ENCODE measurements at places on chromosomes 13 and 19.

DNA sequence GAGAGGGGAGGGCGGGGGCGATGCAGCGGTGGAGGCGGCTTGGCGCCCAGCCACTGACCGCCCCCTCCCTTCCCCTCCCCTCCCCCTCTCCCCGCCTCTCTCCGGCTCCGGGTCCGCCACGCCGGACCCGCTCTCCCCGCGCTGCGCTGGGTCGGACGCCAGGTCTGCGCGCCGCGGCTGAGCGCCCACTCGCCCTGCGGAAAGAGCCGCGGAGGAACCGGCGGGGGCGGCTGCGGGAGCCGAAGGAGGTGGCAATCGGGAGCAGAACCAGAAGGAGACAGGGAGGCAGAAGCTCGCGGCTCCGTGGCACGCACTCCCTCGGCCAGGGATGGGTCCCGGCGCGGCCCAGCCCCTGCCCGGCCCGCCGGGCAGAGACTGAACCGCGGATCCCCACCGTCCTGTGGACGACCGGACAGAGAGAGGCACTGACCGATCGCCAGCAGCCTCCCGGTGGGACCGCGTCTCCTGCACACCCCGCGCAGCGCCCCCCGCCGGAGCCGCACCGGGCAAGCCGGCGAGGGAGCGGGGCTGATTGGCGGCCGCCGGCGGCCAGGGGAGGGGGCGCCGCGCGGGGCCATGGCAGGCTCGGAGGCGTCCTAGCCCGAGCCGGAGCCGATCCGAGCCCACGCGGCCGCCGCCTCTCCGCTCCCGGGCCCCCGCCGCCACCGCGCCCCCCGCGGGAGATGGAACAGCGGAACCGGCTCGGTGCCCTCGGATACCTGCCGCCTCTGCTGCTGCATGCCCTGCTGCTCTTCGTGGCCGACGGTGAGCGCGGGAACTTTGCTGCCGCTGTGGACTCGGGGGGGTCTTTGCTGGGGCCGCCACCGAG is at the start of gene VSTM2B:
VSTM2B (plus strand) TSS at position 94 of the 829 bp plus-strand sequence; CDS start at position 684, 590 bp downstream.
- no peak for DNase-seq

DNA sequence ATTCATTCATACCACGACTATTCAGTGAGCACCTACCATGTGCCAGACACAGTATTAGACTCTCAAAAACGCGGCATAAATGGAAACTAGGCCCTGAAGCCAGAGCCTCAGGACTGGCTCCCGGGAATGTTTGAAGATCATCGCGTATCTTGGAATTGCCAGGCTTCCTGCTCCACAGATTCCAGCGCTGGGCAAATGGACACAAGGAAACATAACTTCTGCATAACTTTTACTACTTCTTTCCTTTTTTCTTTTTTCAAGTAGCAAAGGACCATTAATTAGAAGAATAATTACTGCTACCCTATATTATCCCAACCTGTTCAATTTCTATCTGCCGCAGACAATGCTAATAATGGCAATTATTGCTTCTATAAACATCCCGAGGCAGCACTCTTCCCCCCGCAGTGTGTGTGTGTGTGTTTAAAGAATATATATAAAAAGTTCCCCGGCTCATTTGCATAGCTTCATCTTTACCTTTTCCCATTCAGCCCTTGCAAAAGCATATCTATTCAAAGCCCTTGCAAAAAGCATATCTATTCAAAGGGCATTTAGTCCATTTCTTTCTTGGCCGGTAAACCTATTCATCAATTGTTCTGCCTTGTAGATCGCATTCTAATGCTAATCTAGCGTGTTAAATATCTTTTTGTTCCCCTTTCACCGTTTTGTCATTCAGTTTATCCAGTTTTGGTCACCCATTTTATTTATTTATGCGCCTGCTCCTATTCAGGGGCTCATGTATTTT is 6.1 kb downstream of the SOX21 start:
- DNase-seq = no peak

- no peak for DNase-seq
Observed at GRCh38 chr13:35836446-35836845, 294.7 kb downstream of the DCLK1 start.

DNA sequence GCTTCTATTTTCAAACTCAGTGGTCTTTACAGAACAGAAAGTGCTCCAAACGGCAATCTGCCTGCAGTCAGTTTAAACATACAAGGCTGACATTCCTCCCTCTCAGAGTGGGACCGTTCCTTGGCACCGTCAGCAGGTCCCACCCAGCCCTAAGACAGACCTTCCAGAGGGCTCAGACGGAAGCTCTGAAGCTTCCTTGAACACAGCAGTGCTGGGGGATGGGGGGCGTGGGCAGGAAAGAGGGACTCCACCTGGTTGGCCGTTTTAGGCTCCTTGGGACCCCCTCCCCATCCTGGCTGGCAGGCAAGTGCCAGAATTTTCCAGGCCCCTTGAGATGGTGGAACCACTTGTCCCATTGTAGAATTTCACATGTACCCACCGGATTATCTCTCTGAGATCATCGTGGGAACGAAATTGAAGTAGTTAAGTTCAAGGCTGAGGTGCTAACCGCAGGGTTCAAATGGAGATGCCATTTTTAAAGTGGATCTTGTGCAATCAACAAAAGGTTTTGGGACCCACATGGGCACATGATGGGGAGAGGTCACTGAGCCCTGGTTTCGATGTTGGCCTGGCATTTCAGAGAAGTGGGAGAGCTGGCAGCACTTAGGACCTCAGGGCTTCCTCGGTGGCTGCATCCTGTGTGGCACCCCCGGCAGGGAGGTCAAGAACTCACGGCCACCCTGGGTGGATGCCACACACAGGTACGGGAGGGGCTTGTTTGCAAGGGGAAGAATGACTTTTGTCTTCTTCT is 46.2 kb downstream of the KLF2 start:
- DNase-seq = no peak

DNA sequence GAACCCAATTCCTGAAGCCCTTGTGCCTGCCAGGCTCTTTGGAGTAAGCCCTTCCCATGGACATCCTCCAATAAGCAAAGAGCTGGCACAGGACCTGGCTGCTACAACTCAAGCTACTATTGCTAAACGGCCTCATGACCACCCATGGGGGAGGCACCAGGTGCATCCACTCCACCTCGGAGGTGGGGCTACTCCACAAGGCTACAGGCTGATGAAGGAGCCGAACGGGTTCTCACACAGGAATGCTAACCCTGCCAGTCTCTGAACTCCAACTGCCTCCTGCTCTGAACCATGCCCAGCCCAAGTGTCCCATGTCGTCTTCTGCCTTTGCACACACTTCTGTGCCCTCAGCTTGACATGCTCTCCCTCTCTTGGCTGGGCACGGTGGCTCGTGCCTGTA is 10.0 kb downstream of the SYMPK start:
- no peak for DNase-seq

DNA sequence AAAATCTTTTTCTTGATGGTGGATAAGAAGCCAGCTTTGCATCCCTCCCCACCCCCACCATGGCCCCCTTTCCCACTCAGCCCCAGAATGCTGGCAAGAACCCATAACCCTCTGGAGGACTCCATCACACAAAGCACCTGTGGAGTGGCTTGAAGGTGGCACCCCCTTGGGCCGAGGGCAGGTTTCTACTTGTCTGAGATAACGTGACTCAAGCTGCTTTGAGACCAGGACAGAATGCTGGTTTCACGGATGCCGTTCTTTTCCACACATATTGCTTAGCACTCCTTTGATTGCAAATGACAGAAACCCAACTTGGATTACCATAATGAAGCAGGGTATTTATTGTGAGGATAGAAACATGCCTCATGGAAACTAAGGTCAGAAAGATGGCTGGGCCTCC is 82.2 kb downstream of the LACC1 start:
- DNase-seq = no peak

DNA sequence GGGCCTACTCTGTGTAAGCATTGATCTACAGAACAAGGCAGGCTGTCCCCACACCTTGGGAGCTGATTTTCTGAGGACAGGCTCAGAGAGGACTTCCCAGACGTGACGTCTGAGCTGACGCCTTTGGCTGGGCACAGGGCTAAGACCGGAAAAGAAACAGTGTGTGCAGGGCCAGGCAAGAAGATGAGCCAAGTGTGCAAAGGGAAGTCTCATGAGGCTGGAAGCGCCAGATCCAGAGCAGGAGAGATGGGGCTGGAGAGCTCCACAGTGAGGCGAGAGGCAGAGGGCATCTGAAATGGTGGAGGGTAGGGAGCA is 12.7 kb downstream of the IGLON5 start:
- no peak for DNase-seq

DNA sequence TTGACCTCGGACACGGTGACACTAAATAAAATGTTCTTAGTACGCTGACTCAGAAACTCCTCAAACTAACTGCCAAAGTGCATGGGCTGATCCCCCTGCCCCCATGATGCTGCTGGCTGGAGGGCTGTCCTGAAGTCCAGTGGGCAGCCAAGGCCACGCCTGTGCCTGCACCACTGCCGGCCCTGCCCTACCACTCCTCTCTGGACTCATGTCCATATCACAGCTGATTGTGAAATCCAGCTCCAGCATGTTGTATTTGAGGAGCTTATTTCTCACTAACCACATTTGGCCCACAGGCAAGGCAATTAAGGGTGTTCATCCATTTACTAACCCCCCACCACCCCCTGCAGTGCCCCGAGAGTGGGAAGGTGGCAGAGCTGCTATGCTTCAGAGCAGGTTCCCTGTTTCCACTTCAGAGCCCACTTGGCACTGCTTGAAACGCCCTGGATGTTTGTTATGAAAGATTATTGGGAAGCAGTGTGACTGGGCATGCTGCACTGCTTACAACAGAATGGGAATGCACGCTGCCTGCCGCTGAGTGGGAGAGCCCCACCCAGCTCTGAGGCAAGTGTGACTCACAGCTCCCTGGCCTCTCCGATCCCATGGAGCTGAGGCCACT is 114.0 kb downstream of the UQCRFS1 start:
- no peak for DNase-seq

GRCh38 chr13:95512957-95513356 is 39.6 kb upstream of the CLDN10 start:
- no peak for DNase-seq

DNA sequence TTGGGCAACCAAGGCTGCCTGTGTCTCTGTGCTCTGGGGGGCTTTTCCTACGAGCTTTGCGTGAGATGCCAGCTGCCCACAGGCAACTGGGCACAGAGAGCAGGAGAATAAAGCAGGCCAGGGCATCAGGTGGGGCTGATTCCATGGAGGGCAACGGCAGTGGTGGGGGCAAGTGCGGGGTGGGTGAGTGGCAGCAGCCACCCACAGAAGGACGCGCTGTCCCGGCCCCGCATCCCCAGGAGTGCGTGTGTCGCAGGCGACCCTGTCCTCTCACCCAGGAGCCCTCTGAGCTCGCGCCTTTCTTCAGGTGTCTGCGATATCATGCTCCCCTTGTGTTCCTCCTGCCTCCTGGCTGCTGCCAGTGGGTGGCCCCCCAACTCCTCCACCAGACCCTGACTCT is 67.4 kb downstream of the MCF2L start:
- no peak for DNase-seq

GRCh38 chr13:20301403-20302071 is 69.4 kb upstream of the GJB6 start:
- no peak for DNase-seq

DNA sequence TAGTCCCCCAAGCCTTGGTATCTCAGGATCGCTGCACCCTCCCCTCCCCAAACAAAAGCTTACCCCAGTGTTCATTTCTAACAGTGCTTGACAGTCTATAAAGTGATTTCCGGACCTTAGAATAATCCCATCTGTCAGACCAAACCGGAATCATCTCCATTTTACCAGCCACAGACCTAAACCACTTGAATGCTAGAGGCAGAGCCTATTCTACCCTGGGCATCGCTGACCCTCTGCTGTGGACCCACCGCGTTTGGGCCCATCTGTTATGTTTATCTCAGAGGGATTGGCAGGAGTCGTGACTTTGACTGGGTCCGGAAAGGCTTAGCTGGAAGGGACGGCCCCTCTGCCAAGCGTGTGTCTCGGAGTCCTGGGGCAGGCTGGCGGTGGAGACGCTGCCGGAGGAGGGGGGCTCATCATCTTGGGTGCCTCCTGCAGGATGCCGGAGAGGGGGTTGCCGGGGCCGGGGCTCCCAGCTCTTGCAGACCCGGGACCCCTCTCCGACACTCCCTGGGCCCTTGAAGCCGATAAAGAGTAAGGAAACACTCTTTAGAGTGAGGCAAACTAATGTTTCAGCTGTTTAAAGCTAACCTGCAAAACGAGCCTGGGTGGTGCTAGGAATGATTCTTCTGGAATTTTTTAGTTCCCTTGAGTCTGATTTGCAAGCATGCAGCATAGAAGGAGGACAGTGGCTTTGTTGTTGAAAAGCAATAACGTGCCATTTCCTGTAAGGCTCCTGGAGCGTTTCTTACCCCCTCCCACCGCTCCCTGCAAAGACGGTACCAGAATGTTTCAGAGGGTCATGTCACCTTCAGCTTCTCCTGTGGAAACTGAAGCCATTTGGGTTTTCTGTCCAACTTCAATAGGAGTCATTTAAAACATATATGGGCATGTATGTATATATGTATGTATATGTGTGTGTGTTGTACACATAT is 1.3 kb downstream of the SLC25A42 start:
- no peak for DNase-seq

DNA sequence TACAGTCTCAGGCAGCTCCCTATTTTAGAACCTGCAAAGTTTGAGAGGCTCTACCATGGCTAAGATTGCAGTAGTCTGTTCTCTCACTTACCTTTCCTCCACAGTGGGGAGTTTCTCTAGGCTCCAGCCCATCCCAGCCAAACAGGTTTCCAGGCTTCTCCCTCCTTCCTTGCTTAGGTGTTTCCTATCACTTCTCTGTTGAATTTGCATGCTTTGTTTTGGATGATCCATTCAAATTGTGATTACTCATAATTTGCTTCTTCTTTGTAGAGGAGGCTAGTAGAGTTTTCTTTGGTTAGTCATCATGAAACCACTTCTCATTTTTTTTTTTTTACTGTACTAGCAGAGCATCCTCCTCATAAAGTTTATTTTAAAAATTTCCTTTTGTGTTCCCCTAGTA is 1242.2 kb upstream of the MIR17HG start:
- DNase-seq = no peak

GRCh38 chr19:47096721-47097120 is 16.9 kb downstream of the ZC3H4 start:
- no peak for DNase-seq

DNA sequence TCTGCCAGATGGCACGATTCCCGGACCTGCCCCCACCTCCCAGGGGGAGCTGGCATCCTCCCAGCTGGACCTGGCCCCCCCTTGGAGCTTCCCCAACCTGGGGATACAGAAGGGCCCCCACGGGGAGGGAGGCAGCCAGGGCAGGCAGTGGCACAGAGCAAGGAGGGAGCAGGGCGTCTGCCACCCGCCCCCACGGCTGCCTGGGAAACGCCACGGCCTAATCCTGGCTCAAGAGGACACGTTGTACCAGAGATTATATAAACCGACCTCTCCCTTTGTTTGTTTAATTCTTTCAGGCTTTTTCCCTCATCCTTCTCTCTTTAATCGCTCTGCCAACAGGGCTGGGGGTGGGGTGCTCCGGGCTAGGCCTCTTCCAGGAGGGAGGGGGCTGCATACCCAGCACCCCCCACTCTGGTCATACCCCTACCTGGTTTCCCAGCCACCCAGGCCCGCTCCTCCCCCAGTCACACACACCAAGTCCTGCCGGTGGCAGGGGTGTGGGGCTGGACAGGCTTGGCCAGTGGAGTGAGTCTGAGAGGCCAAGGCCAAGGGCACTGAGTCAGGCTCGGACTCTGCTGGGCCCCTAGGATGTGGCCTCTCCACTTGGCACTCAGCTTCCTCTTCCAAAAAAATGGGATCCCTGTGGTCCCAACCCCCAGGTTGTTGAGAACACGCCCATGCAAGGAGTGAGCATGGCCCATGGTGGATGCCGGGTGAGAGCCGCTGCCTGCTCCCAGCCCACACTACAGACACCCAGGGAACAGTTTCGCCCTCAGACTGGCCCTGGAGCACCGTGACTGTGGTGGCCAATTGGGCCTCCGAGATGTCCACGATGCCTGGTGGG is 29.5 kb upstream of the NFIC start:
- no peak for DNase-seq
